ENCODE measurements at places on chromosomes 16 and 17.

DNA sequence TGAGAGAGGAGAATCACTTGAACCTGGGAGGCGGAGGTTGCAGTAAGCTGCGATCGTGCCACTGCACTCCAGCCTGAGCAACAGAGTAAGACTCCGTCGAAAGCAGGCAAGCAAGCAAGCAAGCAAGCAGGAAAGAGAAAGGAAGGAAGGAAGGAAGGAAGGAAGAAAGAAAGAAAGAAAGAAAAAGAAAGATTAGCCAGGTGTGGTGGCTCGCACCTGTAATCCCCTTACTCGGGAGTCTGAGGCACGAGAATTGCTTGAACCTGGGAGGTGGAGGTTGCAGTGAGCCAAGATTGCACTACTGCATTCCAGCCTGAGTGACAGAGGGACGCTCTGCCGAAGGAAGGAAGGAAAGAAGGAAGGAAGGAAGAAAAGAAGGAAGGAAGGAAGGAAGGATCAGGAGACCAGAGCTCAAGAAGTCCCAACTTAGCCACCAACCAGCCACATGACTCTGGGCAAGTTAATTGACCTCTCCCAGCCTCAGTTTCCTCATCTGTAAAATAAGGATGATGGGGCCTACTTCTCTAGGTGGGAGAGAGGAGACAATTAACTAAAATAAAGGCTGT, 6.5 kb downstream of the GFAP start:
- DNase-seq = no peak

DNA sequence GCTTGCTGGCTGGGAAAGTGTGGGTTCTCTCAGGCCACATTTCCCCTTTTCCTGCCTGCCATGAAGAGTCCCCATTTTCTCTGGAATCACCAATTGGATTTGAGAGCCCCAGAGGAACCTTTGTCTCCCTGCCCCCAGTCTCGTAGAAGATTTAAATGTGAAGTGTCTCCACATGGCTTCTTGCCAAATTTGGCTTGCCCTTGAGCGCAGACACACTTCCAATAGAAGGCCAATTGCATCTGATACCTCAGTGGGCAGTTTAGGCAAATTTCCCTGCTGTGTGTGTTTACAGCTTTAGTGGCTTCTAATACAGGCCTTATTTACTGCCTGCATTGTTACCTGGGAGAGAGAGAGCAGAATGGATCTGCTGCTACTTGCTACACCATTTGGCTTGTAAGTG, 29.7 kb downstream of the CDK5R1 start:
- DNase-seq = peak; percentile 91

DNA sequence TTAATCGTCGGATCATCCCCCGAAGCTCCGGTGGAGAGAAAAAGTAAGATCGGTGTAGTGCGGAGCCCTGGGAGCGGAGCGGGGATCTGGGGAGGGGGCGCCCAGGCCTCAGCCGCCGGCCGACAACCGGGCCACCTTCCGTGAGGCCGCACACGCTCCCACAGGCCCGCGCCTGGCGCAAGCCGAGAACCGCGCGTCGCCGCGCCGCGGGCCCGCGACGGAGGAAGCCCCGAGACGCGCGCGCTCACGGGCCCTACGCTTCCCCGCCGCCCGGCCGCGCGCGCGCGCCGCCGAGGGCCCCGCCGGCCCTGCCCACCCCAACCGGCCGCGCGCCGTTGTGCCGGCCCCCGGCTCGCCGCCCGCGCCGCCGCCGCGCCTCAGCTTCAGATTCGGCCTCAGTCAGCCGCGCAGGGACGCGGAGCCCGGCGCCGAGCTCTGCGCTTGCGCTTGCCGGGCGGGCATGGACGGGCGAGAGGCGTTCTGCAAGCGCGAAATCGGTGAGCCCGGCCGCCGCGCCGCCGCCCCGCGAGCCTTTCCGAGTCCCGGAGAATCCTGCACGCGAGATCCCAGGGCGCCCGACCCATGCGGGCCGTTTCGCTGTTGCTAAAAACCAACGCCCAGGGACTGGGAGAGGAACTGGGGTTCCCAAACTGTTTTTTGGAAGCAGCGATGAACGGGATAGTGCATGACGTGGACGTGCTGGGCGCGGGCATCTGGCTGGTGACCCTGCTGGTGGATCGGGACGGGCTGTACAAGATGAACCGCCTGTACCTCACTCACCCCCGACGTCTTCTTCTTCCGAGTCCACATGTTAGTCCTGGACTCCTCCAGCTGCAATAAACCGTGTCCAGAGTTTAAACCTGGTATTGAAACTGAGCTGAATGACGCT, 28.0 kb upstream of the LRRC37A start:
- DNase-seq = peak; percentile 93

- peak; percentile 52 for DNase-seq
Observed at GRCh38 chr17:78112518-78113471, 15.8 kb downstream of the TMC6 start.

- no peak for DNase-seq
Observed at GRCh38 chr17:67999291-67999911, 3.1 kb upstream of the C17orf58 start.

DNA sequence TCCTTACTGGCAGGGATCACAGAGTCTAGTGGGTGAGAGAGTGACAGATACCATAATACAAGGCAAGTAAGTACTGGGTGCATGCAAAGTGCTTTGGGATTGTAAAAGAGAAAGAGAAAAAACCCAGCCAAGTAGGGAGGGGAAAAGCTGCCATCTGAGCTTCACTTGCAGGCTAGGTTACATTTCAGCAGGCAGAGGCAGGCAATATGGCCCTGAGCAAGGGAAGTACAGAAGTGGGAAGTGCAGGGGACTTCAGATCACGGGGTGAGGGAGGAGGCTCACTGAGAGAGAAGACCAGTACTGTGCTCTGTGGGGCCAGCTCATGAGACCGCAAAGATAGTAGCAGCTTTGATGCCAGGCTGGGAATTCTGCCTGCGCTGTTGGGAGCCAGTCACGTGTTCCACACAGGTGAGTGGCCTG, 230.6 kb downstream of the MSI2 start:
- DNase-seq = no peak

DNA sequence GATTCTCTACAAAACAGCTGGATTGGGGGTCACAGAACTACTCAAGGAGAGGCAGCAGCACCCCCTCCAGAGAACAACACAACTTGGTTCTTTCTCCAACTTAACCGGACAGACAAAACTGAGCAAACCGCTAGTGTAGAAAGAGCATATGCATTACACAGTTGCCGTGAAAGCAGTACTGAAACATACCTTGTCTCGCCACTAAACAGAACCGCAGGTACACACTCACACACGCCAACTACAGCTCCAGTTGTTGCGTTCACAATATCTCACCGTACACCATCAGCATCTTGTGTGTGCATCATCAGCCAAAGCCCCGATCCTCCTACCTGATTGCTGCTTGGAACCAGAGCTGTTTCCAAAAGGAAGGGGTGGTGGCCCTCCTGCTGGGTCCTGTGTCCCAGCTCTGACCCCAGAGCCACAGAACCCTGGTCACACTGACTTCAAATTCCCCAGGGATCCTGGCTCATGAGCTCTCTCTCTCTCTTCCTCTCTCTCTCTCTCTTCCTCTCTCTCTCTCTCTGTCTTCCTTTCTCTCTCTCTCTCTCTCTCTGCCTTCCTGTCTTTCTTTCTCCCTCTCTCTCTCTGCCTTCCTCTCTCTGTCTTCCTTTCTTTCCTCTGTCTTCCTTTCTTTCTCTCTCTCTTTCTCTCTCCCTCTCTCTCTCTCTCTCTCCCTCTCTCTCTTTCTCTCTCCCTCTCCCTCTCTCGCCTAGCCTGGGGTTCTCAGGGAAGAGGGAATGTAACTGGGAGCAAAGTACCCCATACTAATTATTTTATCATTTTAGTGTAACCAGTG, 8.4 kb downstream of the PIMREG start:
- no peak for DNase-seq

- DNase-seq = no peak
Observed at GRCh38 chr16:20904507-20905081, 4.0 kb downstream of the LYRM1 start.

- no peak for DNase-seq
Observed at GRCh38 chr17:36937001-36937958, at the start of gene LHX1. LHX1 (plus strand) TSS chr17:36937475; CDS start chr17:36938198, 723 bp downstream.

DNA sequence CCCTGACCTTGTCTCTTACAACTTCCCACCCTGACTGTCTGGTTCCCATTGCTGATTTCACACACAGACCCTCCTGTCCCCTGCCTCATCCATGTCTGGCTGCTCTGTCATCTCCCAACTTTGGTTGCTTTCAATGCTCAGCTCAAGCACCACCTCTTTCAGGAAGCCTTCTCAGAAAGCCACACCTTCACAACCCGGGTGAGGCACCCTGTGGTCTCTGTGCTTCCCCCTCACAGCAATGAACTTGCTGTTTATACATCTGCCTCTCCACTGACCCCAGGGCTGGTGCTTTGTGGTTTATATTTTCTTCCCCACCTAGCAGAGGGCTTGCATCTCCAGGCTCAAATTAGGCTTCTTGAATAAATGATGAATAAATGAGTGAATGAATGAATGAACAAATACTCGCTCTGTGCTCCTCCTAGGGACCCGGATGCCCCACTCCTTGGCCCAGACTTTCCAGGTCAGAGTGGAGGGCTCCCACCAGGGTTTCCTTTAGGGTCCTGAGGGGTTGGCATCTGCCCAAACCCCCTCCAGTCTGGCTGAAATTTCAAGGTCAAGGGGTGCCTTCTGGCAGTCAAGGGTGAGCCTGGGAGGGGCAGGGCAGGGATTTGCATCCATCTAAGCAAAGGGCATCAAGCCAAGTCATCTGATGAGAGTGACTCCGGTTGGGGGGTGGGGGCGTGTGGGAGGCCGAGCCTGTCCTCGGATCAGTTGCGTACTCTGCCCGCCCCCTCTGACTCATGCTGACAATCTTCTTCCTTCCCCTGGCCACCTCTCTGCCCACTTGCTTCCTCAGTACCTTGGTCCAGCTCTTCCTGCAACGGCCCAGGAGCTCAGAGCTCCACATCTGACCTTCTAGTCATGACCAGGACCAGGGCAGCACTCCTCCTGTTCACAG, at the start of gene ITGAX:
Gene ITGAX (plus strand): TSS at position 783 of the 898 bp plus-strand sequence. CDS start 79 bp downstream, at position 862.
- DNase-seq = no peak

- no peak for DNase-seq
Observed at GRCh38 chr16:87160234-87160636, 157.0 kb downstream of the C16orf95 start.

GRCh38 chr17:81453076-81453475, 57.8 kb downstream of the BAHCC1 start:
- peak; percentile 31 for DNase-seq

DNA sequence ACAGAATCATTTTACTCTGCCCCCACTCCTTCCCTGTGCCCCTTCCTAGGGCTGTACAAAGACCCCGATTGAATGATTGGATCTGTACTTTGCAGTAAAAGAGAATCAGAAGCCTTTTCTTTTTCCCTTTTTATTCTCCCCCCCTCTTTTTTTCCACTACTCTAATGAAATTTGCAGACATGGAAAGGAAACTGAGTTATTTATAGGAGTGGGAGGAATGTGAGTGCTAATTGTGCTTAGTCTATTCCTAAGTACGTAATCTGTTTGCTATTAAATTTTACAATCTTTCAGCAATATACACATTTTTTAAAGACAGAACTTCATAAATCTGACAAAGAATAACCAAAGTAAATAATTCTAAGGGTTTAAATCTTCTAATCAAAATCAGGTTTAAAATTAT, 314.3 kb downstream of the MAP2K6 start:
- no peak for DNase-seq

GRCh38 chr17:68840073-68840472, 115.1 kb downstream of the ABCA8 start:
- peak; percentile 88 for DNase-seq

DNA sequence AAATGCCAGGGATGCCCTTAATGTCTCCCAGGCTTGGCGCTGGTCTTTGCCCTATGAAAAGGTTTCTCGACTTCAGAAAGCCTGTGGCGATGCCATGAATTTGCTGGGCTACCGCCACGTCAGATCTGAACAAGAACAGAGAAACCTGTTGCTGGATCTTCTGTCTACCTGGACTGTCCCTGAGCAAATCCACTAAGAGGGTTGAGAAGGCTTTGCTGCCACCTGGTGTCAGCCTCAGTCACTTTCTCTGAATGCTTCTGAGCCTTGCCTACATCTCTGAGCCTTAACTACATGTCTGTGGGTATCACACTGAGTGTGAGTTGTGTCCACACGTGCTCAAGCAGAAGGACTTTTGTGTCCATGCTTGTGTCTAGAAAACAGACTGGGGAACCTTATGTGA, 11.4 kb downstream of the CHST4 start:
- peak; percentile 71 for DNase-seq

DNA sequence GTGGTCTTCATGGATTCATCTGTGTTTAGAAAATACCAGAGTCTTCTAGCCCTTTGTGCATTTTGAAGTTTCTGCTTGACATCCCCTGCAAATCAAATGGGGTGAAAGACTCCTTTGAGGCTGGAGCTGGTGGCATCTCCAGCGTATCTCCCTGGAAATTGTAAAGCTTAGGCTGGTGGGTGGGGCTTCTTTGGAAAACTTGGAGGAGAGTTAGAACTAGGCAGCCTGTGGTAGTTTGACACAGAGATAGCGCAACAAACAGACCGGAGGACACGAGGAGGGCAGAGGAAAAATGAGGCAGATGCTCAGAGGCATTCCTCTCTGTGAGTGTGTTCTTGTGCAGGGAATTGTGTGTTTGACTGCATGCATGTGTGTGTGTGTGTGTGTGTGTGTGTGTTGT, 116.3 kb downstream of the IRX5 start:
- no peak for DNase-seq

- peak; percentile 83 for DNase-seq
Observed at GRCh38 chr17:63497708-63498483, 21.0 kb downstream of the ACE start.

DNA sequence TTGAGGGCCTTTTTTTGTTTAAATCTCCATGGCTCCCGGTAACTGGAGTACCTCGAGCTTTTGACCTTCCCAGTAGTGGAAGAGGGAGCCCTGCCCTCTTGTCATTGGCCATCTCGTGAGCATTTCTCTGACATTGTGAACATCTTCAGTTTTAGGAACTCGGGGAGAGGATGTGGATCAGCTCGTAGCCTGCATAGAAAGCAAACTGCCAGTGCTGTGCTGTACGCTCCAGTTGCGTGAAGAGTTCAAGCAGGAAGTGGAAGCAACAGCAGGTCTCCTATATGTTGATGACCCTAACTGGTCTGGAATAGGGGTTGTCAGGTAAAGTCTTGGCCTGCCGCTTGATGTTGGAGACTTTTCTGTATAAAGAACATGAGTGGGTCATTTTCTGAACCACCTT, 24.3 kb downstream of the NTAN1 start:
- DNase-seq = no peak

DNA sequence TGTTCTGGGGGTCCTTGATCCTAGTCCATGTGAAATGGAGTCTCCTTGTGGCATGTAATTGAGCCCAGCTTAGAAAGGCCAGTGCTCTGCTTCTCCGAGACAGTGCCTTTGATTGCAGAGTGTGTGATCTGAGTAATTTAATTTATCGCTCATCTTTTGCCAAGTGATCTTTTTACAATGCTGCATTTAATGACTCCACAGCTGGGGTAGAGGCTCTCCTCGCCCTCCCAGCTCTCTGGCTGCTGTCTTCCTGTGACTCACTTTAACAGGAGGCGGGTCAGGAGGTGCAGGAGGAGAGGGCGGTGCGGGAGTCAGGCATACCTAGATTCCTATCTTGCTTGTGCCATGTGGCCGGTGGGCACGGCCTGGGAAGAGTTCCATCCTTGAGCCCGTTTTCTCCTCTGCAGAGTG, 113.4 kb upstream of the FOXF1 start:
- no peak for DNase-seq

- DNase-seq = peak; percentile 90
Observed at GRCh38 chr17:45149037-45149668, 878 bp downstream of the HEXIM1 start.
